ENCODE measurements at places on chromosomes 7 and 10. TPM values are rescaled to one million over a fixed set of nuclear protein-coding genes. Genes with fewer than 3 reads are reported as not detected.

The CAV2 gene
- 51.0 TPM for total RNA-seq

The VPS37D gene
- 2.3 TPM for total RNA-seq

The EXOC4 gene
- 28.1 TPM for total RNA-seq

The RBM20 gene
- 0.06 TPM for total RNA-seq

The ZNF485 gene
- total RNA-seq = 2.1 TPM

The ANKIB1 gene
- 9.3 TPM for total RNA-seq

The TCERG1L gene
- total RNA-seq = not detected

The LRGUK gene
- total RNA-seq = not detected

The KIAA1549 gene
- 1.9 TPM for total RNA-seq

The CPA5 gene
- total RNA-seq = not detected

The TYSND1 gene
- total RNA-seq = 5.3 TPM

The MMS19 gene
- 40.7 TPM for total RNA-seq

The CFAP69 gene
- 8.2 TPM for total RNA-seq

The GPNMB gene
- total RNA-seq = 14.7 TPM

The SRRT gene
- total RNA-seq = 42.3 TPM

The SKIDA1 gene
- 1.2 TPM for total RNA-seq

The NRG3 gene
- total RNA-seq = 0.80 TPM

The SPDYE11 gene
- not detected for total RNA-seq

The UPK3B gene
- total RNA-seq = not detected

The ASZ1 gene
- total RNA-seq = not detected

The LIPF gene
- total RNA-seq = not detected

The MINPP1 gene
- total RNA-seq = 14.4 TPM

The VAX1 gene
- total RNA-seq = not detected

The KNDC1 gene
- total RNA-seq = 11.4 TPM

The NAT16 gene
- total RNA-seq = not detected

The CPA2 gene
- total RNA-seq = not detected

The MYO1G gene
- total RNA-seq = 1.3 TPM

The SVIL gene
- 12.3 TPM for total RNA-seq

The CDHR3 gene
- total RNA-seq = 4.1 TPM

The MYH16 gene
- not detected for total RNA-seq

The PRTFDC1 gene
- 0.84 TPM for total RNA-seq

The HTRA1 gene
- 224 TPM for total RNA-seq

The HTR5A gene
- total RNA-seq = not detected

The SPDYE2 gene
- not detected for total RNA-seq

The ATP6V0A4 gene
- not detected for total RNA-seq

The PRRT4 gene
- 0.32 TPM for total RNA-seq

The CALY gene
- not detected for total RNA-seq

The SCART1 gene
- total RNA-seq = 0.18 TPM

The CALHM1 gene
- not detected for total RNA-seq

The SPOCK2 gene
- 1.3 TPM for total RNA-seq

The AKR1C4 gene
- total RNA-seq = 186 TPM

The PTPN20 gene
- not detected for total RNA-seq

The OR2A12 gene
- not detected for total RNA-seq

The MKX gene
- 0.61 TPM for total RNA-seq

The ANXA8 gene
- 0.44 TPM for total RNA-seq

The THSD7A gene
- 1.6 TPM for total RNA-seq

The SYT15B gene
- total RNA-seq = 0.42 TPM

The HABP2 gene
- total RNA-seq = 439 TPM

The KCNH2 gene
- not detected for total RNA-seq

The FGFBP3 gene
- total RNA-seq = 0.20 TPM

The ADRA2A gene
- total RNA-seq = 0.65 TPM

The ASAH2 gene
- 1.9 TPM for total RNA-seq

All from right lobe of liver (tissue), 6 donors.